Bronchial smooth muscle cell (primary cell): ENCODE measurements at places on chromosomes 11 and 22. TPM values are rescaled to one million over a fixed set of nuclear protein-coding genes. Genes with fewer than 3 reads are reported as not detected.

Gene AQP11
- 3.9 and 4.4 TPM in 2 replicates for total RNA-seq

Gene RFPL3
- total RNA-seq, result not detected in 2 replicates

Gene OR10D3
- not detected in 2 replicates for total RNA-seq

Gene POU2AF2
- total RNA-seq, result not detected in 2 replicates

Gene CD248
- 168 and 193 TPM in 2 replicates for total RNA-seq

Gene CLDN5
- 0.43 and 0.63 TPM in 2 replicates for total RNA-seq

Gene GAB4
- not detected in 2 replicates for total RNA-seq

Gene OR2AG1
- not detected in 2 replicates for total RNA-seq

Gene SCGB1C1
- total RNA-seq, result not detected in 2 replicates

Gene CSRP3
- not detected in 2 replicates for total RNA-seq

Gene LUZP2
- total RNA-seq, result 0.32 TPM in 1 of 2 replicates, not detected in the other

Gene CFAP68
- total RNA-seq, result 9.5 and 13.0 TPM in 2 replicates

Gene SYT12
- total RNA-seq, result under 0.01 and 0.16 TPM in 2 replicates

Gene VPS26B
- 33.9 and 36.9 TPM in 2 replicates for total RNA-seq

Gene SNX15
- total RNA-seq, result 8.4 and 15.0 TPM in 2 replicates

Gene EHF
- 0.16 and 1.4 TPM in 2 replicates for total RNA-seq

Gene BIK
- total RNA-seq, result not detected in 2 replicates

Gene PPP2R1B
- 26.7 and 34.5 TPM in 2 replicates for total RNA-seq

Gene LRRC75B
- total RNA-seq, result 4.9 and 6.5 TPM in 2 replicates

Gene TPBGL
- not detected in 2 replicates for total RNA-seq

Gene CRYAB
- total RNA-seq, result 9.0 and 11.9 TPM in 2 replicates

Gene GTF2H1
- total RNA-seq, result 39.4 and 61.9 TPM in 2 replicates

Gene CABP7
- not detected in 2 replicates for total RNA-seq

Gene ARHGAP1
- total RNA-seq, result 36.3 and 38.3 TPM in 2 replicates

Gene APOBEC3H
- total RNA-seq, result 0.34 and 0.63 TPM in 2 replicates

Gene OR51E2
- total RNA-seq, result under 0.01 TPM in 1 of 2 replicates, not detected in the other

Gene LRRC74B
- under 0.01 TPM in 2 replicates for total RNA-seq

Gene WNT7B
- under 0.01 TPM in 1 of 2 replicates, not detected in the other for total RNA-seq

Gene SDHAF2
- total RNA-seq, result 33.8 and 42.6 TPM in 2 replicates

Gene SMCO4
- 2.7 and 3.9 TPM in 2 replicates for total RNA-seq

Gene OR52A1
- total RNA-seq, result not detected in 2 replicates

Gene APOL3
- total RNA-seq, result 18.4 and 26.5 TPM in 2 replicates

Gene KCNA4
- not detected in 2 replicates for total RNA-seq

Gene IL17RA
- total RNA-seq, result 2.8 and 3.7 TPM in 2 replicates

Gene C22orf15
- total RNA-seq, result 0.43 and 1.9 TPM in 2 replicates

Gene TYMP
- total RNA-seq, result 8.8 and 18.3 TPM in 2 replicates

Gene SPINDOC
- total RNA-seq, result 6.3 and 6.8 TPM in 2 replicates

Gene C11orf52
- 0.47 TPM in 1 of 2 replicates, not detected in the other for total RNA-seq

Gene CHADL
- total RNA-seq, result 1.5 and 2.0 TPM in 2 replicates

Gene PGA3
- total RNA-seq, result 1.6 and 3.9 TPM in 2 replicates

Gene NLRP6
- total RNA-seq, result under 0.01 TPM in 1 of 2 replicates, not detected in the other

Gene USH1C
- total RNA-seq, result not detected in 2 replicates

Gene TRIM49
- not detected in 2 replicates for total RNA-seq

Gene SEC14L6
- total RNA-seq, result 0.16 and 0.60 TPM in 2 replicates

Gene PRG3
- total RNA-seq, result not detected in 2 replicates

Gene SERPIND1
- total RNA-seq, result not detected in 2 replicates

Gene DNAJB13
- 0.16 TPM in 1 of 2 replicates, not detected in the other for total RNA-seq

Gene DMC1
- total RNA-seq, result 6.9 and 8.0 TPM in 2 replicates

Gene TUBA8
- total RNA-seq, result 0.60 and 0.63 TPM in 2 replicates

Gene HEPN1
- not detected in 2 replicates for total RNA-seq

Gene APOA4
- not detected in 2 replicates for total RNA-seq

Gene ABTB2
- 2.3 and 3.8 TPM in 2 replicates for total RNA-seq

Gene MS4A4E
- total RNA-seq, result not detected in 2 replicates

Gene BID
- total RNA-seq, result 16.2 and 22.9 TPM in 2 replicates
